ENCODE measurements at places on chromosomes 6 and 20.

- DNase-seq = no peak
These were observed 40.3 kb downstream of the PPP1R14C start for GRCh38 chr6:150183105-150183504.

DNA sequence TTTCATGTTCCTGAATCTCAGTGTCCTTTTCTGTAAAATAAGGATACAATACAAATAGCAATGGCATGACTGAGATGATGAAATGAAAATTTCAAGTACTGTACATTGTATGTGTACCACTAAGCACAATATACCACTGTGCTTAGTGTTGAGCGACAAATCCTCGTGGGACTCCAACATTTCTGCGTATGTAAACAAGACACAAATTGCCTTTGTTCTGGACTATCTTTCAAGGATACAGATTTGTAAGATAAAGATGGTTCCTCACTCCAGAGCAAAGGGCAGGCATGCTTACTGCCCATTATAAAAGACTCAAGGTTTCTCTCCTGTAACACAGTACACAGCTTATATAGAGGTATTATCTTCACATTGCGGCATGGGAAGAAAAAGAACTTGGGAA, 6.0 kb downstream of the RARS2 start:
- no peak for DNase-seq

- DNase-seq = no peak
These were observed 96.5 kb upstream of the TBX18 start for GRCh38 chr6:84860920-84861319.

DNA sequence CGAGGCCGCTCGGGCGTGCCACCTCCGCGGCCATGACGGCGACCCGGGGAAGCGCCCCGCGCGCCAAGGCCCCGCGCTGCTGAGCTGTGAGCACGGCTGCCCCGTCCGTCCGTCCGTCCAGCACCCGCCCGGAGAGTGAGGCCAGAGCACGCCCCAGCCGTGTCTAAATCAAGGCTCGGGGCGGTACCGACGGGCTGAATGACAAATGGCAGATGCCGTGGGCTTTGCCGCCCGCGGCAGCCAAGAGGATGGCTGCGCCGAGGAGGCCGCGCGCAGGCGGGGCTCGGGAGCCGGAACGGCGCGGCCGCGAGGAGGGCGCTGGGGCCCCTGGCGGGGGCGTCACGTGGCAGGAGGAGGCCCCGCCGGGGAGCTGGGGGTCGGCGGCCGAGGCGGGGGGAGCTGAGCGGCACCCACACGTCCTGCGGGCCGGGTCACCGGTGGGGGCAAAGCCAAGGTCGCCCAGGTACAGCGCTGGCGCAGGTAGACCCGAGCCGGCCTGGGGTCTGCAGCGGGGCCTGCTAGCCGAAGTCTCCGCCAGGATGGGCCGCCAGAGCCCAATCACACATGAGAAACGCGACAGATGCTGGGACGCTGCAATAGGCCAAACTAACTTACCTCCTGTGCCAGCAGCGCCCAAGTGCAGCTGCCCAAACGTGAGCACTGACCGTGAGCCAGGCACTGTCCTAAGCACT, at the start of gene PLAGL1:
PLAGL1 (minus strand) TSS at position 140 of the 692 bp plus-strand sequence. CDS start 60,123 bp downstream, outside the sequence.
- no peak for DNase-seq

DNA sequence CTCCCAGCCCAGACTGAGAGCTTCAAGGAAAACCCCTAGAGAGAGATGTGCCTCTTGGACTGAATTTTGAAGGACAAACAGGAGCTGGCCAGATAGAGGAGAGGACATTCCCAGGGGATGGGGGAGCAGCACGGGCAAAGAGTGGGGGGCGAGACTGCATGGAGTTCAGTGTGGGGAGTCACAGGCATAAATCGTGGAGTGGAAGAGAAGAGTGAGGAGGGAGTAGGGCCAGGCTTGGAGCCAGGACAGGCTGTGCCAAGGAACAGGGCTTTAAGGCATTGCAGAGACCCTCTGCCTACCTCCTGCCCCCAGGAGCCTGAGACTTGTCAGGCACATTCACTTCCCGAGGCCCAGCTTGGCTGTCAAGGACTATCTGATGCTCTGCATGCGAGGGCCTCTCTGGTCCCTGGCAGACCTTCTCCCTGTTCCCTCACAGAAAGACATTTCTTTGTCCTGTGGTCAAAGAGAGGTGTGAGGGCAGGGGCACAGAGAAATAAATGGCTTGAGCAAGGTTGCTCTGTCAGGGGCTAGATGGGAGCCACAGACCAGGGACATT, 5.2 kb upstream of the SLC22A7 start:
- no peak for DNase-seq

DNA sequence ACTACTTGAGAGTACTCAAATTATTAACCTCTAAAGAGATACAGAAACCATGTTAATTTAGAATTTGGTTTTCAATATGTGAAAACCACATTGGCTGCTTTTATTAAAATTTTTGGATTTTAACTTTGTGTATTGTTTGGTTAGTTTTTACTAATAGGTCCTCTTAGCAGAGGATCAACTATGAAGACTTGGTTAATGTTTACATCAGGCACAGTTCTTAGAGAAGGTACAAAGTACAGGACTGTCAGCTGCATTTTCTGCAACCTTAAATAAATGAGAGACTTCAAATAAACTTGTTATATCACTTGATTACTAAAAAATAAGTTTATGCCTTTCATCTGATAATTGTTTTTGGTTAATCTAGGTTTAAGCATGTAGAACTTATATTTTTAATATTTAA, 89.1 kb downstream of the PHF3 start:
- no peak for DNase-seq

DNA sequence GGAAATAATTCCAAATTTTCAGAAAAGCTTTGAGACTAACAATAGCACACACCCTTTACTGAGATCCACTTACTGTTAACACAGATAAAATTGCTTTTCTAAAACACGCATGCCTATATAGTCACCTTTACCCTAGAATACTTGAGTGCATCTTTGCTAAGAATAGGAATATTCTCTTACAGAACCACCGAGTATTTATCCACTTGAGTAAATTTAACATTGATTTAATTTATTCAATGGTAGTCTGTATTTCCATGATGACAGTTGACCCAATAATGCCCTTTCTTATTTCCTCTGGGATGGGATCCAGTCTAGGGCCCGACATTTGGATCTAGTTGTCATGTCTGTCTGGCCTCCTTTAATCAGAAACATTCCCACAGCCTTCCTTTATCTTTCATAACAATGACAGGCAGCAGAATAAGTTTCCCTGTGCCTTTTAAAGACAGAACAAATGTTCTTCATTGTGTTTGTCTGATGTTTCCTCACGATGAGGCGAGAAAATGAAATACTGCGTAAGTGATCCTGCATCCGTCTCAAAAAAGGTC, 56.6 kb upstream of the ERVFRD-1 start:
- DNase-seq = no peak

DNA sequence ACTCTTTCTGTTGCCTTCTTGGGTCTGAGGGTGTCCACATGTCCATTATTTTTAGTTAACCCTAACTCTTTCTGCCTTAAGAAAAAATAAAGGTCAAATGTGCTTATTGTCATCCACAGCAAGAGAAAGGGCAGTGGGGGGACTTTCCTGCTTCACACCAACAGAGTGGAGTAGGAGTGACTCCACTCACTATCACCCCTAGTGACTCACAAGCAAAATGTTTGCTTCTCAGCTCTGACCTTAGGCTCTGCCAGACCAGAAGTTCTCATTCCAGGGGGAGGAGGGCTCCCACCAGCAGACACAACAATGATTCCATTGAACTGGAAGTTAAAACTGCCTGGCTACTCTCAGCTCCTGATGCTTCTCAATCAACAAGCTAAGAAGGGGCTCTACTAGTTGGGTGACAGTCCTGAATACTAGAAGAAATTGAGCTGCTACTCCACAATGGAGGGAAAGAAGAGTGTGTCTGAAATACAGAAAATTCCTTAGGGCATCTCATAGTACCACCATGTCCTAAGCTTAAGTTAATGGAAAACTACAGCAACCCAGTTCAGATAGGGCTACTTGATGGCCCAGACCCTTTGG, 83.9 kb upstream of the AFDN start:
- no peak for DNase-seq

- peak; percentile 43 for DNase-seq
These were observed 146.4 kb downstream of the AKAP7 start for GRCh38 chr6:131281471-131282270.

- no peak for DNase-seq
These were observed 26.1 kb upstream of the ADTRP start for GRCh38 chr6:11804701-11805100.

DNA sequence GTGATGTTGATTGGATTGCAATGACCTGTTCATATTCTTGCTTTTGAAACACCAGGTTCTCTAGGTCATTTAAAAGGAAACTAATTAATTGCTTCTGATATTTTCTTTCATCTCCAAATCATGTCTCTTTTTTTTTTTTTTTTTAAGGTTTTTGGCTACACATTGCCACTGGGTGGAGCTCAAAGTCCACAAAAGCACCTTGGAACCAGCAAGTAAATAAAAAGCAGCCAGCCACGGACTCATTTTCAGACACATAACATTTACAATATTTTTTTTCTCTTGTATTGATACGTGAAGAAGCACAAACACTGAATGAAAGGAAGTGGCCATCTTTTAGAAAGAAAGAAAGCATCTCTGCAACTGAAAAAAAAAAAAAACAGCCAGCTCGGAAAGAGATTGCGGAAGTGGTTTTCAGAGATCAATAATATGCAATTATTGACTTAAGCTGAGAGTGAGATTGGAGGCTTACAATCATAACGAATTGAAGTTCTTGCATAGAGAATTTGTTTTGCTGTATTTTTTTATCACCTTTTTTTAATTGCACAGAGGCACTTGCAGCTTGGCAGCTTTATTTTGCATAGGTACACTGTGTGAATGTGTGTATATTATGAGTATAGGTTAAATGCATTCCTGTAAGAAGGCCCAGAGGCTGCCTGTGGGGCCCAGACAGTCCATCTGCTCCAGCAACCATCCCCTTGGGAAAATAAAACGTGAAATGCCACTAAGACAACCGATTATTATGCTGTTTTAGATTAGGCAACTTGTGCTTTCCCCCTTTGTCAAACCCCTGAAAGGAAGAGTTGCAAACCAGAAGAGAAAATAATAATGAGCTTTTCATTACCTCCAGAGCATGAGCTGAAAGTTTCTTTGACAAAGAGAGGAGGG, 28.2 kb downstream of the CGA start:
- DNase-seq = peak; percentile 4

DNA sequence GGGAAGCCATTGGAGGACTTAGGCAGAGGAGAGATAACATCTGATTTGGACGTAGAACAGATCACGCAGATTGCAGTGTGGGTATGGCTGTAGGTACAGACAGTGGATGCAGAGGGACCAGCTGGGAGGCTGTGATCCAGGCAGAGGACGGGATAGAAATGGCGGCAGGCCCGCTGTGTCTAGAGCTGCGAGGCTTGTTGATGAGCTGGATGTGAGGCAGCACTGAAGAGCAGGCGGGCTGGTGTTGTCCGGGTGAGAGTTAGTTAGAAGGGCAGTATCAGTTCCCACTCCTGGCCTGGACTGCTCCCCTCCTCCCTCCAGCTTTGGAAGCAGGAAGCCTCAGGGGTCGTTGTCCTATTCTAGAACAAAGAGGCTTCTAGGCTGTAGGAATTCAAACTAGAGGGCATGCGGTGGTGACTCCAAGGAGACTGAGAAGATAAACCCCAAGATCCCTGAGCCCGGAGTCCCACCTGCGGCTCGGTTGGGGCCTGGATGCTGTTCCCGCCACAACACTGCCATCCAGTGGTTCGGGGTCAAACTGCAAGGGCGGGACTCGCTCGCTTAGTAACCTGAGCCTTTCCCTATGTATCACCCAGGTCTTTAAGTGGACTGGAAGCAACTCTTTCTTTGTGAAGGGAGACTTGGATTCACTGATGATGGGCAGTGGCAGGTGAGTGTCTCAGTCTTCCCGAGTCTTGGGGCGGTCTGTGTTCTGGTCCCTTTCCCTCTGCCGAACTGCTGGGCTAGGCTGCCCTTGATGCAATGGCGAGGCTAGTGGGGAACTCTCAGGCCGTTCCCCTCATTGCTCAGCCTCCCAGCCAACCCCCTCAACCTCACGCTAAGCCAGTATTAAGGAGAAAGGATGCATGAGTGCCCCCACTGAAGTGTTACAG, 11.2 kb downstream of the TLDC2 start:
- DNase-seq = peak; percentile 80

- DNase-seq = no peak
These were observed 73.8 kb upstream of the SCP2D1 start for GRCh38 chr20:18739751-18740166.

DNA sequence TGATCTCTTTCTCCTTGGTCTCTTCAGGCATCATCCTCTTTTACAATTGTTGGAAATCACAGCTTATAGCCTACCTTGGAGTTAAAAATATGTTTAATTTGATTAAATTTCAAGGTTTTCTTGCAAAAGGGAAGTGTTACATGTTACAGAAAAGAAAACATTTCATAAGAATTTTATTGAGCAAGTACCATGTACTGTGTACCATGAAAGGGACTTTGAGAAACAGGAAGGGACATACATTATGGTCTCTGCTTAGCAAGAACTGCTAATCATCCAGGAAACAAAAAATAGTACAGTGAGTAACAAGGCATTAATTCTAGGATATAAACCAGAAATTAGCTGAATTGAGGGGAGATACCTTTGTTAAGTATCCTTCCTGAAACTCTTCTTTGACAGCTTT, 145.3 kb upstream of the SPACA1 start:
- no peak for DNase-seq

DNA sequence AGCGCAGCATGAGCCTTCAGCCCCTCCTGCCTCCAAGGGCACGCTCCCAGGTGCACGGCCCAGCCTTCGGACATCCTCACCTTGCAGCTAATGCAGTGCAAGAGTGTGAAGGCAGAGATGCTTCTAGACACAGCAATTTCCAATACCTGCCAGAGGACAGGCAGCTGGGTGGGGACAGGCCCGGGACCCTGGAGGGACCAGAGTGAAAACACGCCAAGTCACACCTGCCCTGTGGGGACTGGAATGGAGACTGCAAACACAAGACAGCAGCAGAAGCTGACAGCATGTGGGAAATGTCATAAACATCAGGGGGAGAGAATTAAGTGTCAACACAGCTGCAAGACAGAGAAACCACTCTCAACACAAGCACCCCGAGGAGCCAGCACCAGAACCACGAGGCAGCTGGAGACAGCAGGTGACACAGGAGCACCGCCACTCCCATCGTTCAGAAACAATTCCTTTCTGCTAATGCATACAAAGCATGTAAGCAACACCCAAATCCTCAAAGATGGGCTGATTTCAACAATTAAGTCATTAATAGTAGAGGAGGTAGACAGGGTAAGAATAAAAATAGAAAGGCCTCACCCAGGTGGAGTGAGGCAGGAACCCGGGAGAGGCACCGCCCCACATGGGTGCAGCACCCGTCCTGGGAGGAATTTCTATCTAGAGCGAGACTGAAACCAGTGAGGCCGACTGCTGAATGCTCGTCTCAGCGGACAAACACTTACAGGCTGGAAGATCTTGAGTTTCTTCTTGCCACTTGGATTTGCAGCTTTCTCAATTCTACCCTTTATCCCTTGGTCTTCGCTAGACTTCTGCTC, 17.1 kb downstream of the DIDO1 start:
- DNase-seq = no peak

- DNase-seq = no peak
These were observed 32.3 kb upstream of the LY86 start for GRCh38 chr6:6556161-6556737.

GRCh38 chr6:75620381-75621304, 19.0 kb downstream of the SENP6 start:
- no peak for DNase-seq
